Stimulated activated CD4-positive, alpha-beta T cell treated with anti-CD3 and anti-CD28 coated beads, Interleukin-1b, Interleukin-23, amount 100 ng/mL, for 1 hour (primary cell): ENCODE measurements at places on chromosomes 12 and 14.

- DNase-seq, result no peak
Measured at GRCh38 chr14:19851365-19851764, 23.6 kb upstream of the OR4K2 start.

DNA sequence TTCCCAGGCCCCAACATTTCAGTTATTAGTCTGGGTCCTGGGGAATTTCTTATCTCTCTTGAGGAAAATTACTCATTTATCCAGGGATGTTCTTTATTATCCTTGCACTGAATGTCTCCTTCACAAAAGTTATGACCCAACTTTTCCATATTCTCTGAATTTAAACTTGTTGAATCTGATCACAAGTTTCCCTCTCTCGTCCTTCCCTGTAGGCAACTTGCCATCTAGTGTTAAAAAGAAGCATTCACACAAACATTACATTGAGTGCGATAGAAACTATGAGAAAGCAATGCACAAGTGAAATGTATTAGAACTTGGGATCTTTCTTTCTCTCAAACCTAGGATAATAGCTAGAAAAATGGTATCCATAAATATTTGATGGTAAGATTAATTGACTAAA lies 608.4 kb downstream of the FSCB start:
- no peak for DNase-seq

DNA sequence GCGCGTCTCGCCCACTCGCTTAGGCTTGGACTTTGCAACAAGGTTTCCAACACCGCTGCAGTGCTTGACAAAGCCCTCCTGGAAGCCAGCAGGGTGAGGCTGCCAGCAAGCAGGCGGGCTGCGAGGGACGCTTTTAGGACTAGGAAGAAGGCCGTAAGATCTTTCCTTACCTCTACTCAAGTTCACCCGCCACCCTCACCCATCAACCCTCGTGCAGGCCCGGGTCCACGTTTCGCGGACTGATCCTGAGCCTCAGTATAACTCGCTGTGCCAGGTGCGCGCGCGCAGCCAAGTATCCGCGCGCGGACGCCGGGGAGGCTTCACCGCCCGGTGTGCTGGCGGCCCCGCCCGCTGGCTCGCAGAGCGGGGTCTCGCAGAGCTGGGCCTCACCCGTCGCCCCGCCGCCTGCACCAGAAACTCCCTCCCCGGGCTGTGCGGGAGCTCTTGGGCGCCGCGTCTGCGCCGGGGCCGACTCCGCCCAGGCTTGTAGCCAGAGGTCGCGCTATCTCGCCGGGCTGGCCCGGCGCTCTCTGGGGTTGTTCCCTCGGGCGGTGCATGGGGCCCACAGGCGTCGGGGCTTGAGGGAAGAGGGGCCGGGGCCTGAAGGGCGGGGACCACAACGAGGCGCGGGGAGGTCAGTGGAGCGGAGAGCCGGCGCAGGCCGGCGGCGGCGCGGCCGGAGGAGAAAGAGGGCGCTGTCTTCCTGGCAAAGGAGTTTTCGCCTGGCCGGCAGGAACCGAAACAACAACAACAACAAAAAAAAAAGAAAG lies 7.6 kb upstream of the SIX1 start:
- no peak for DNase-seq

- DNase-seq, result no peak
Measured at GRCh38 chr12:79421236-79421740, 269.5 kb downstream of the PAWR start.

DNA sequence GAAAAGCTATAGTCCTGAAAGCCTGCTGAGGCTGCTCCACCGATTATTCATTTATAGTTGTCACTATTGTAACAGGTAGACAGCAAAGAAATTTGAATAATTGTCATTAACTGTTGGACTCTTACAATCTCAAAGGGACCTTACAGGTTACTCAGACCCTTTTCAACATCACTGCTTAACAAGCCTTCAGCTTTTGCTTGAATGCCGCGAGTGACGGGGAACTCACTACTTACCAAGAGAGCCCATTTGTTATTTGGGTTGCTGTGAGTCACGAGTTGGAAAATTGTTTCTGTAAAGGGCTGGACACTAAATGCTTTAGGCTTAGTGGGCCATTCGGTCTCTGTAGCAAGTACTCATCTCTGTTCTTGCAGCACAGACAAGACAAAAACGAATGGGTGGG lies 5.9 kb upstream of the TUNAR start:
- DNase-seq, result no peak

DNA sequence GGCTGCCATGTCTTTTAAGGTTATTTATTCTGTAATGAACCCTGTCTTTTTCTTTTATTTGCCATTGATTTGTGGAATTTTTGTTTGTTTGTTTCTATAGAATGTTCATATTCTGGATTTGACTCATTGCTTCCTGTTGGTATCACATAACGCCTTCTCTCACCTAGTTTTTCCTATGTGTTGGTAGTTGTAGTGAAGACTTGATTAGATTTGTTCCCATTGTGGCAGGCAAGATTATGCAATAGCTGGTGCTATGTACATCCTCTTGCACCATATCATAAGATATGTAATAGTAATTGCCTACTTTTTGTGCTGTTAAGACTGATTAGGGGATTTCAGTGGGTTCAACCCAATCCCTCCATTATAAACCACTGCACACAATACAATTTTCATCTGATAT lies 3.9 kb upstream of the KRT6B start:
- DNase-seq, result no peak

- DNase-seq, result no peak
Measured at GRCh38 chr14:100975671-100976070, 72.1 kb upstream of the RTL1 start.

GRCh38 chr14:85572845-85573244 lies 42.9 kb downstream of the FLRT2 start:
- DNase-seq, result no peak

DNA sequence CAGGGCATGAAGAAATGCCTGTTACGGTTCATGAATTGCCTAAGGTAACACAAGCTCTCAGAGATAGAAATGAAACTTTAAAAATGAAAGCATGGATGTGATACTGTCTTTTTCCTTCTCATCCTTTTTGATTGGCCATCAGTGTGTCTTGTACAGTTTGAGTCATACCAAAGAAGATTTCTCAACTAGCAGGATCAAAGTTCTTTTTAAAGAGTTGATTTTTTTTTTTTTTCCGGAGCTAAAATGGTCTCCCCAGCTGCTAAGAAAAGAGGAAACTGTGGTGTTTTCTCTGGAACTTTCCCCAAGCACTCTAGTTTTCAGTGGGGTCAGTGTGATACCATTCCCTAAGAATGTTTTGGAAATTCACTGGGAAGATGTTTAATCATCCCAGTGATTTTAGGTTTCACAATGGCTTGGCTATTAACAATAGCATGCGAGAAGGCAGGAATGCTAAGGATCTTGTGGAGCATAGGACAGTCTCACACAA lies 105.0 kb downstream of the ETNK1 start:
- DNase-seq, result no peak

DNA sequence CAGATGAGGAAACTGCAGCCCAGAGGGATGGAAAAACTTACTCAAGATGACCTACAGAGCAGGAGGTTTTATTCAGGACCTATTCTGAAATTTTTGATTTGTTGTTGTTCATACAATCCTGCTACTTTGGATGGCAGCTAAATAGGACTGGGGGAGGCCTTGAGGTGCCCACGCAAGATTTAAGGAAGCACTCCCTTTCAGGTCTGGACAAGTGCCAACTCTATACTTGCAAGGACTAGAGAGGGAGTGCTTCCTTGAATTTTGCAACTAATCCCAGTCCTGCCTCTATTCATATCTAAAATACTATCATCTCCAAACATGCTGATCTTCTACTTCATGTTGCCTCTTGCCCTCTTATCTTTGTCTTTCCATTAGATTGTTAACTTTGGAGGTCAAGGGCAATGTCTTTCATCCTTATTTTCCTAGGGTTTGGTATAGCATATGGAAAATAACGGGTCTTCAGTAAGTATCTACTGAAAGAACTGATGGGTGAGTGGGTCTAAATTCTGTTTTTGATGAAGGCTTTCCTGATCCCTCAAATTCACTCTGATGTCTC lies 28.6 kb upstream of the PPM1H start:
- no peak for DNase-seq

DNA sequence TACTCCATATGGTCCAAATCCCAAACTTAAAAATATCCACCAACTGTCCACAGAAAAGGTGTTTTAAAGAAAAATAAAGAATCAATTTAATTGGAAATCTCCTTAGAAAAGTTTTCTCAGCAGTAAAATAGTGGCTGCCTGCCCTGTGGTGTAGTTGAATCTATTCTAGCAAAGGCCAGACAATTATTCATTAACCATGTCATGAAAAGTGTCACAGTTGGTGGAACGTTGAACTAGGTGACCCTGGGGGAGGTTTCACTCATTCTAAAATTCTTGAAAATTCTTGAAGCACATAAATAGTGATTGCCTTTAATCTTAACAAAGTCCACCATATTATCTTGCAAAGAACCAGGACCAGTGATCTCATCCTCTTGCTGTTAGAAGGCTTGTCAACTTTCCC lies 78.4 kb upstream of the GZMB start:
- no peak for DNase-seq

DNA sequence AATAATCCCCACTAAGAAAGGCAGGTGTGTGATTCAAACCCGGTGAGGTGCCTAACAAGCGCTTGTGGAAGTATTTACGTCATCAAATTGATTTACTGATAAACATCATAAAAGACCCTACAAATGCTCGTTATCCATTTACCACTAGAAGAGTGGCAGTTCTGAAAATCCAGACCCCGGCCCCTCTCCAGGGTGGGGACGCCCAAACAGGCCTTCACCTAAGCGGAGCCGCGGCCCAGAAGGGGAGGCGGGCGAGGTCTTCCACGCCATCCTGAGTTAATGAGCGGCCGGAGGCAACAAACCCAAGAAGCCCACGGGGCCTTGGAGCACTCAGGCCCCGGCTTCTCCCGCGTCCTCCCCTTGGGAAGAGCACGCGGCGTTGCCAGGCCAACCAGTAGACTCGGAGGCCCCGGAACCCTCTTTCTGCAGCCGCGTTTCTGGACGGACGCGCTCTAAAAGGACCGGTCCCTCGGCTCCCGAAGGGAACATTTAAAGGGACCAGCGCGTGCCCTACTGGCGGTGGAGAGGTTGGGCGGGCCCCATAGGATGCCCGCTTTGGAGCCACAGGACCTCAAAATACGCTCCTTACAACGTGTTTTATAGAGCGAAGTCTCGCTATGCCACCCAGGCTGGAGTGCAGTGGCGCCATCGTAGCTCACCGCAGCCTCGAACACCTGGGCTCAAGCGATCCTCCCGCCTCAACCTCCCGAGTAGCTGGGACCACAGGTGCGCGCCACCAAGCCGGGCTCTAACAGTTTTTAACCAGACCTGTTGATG lies 3.5 kb downstream of the PTPN21 start:
- peak; percentile 51 for DNase-seq

GRCh38 chr12:50603817-50604639 lies 99.2 kb downstream of the DIP2B start:
- no peak for DNase-seq

- no peak for DNase-seq
Measured at GRCh38 chr14:74950795-74951442, 4.5 kb downstream of the PGF start.

- no peak for DNase-seq
Measured at GRCh38 chr14:79466938-79467527, 744.3 kb downstream of the DIO2 start.

DNA sequence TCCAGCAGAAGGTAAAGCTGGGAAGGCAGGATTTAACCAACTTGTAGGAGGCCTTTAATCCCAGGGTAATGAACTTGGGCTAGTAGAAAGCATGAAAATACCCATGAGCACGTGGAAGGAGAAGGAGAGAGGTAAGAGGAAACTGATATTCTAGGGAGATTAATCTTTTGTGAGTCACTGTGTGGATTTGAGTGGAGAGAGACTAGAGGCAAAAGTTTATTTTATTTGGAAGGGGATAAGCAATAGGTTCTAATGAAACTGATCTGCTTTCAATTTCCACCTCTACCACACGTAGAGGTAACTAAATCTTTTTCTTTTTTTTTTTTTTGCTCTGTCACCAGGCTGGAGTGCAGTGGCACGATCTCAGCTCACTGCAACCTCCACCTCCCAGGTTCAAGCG lies 52.1 kb downstream of the PTPN21 start:
- no peak for DNase-seq

DNA sequence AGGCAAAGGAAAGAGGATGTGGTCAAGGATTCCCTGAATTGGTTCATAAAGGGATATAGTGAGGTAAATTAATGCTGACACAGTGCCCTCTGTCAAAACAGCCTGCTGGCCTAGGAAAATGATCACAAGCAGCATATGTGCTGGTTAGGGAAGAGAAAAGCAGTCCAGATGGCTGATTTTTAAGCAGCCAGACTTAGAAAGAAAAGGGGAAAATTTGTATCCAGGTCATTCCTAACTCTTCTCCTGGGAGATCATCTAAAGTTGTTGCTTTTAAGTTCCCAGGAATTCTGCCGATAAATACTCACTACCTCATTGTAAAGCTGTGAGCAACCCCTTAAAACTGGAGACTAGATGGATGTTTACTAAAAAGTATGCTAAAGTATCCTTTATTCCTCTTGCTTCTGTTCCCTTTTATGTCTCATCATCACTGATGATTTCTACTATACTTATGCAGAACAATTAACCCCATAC lies 46.4 kb upstream of the CNOT2 start:
- DNase-seq, result no peak

DNA sequence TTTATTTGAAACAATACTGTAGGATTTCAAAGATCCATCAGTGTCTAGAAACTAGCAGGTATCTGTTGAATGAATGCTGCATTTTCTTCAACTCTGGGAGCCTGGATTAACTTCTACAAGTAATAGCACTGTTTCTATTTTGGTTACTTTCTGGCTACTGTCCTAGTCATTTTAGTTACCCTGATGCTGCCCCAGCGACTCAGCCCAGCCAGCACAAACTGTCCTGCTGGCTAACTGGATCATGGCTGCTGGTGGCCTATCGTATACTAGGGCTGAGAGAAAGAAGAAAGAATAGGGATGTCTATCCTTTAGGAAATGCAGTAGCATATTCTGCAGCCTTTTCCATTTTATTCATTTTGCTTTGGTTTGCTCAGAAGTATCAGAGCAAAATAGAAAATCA lies 53.9 kb downstream of the NTN4 start:
- no peak for DNase-seq

GRCh38 chr14:71586131-71586897 lies 345.9 kb upstream of the RGS6 start:
- DNase-seq, result no peak

GRCh38 chr14:60025571-60025970 lies 66.2 kb upstream of the PCNX4 start:
- no peak for DNase-seq

GRCh38 chr14:89270439-89271227 lies 146.4 kb downstream of the FOXN3 start:
- DNase-seq, result no peak

- no peak for DNase-seq
Measured at GRCh38 chr12:29053567-29053966, 95.5 kb upstream of the FAR2 start.

- DNase-seq, result no peak
Measured at GRCh38 chr14:74835645-74836250, 40.2 kb downstream of the PROX2 start.
